ENCODE measurements at places on chromosomes 13 and 19.

- no peak for DNase-seq
Observed at GRCh38 chr13:83761631-83762030, 120.6 kb downstream of the SLITRK1 start.

DNA sequence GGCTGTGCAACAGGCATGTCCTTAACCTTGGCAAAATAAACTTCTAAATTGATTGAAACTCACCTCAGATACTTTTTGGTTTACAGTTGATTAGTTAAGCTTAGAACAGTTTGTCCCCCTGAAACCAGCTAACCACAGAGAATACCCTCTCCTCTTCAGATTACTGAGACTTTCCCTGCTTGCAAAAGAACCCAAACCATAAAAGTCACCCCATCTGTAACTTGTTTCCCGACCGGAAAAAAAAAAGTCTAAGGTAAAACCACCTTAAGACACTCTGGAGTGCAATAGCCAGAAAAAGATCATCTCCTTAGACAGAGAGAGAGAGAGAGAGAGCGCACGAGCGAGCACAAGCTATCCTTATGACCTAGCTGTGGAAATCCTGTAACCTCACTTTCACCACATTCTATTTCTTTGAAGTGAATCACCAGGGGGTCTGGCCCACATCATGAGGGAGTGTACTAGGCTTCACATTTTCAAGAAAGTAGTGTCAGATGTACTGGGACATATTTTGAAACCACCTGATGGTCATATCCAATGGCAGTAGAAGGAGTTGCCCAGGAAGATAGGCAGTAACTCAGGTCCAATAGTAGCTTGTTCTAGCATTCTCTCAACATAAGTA is 11.1 kb upstream of the GTF2F2 start:
- no peak for DNase-seq

GRCh38 chr13:40562975-40563349 is 103.5 kb downstream of the FOXO1 start:
- DNase-seq: no peak

- DNase-seq: no peak
Observed at GRCh38 chr13:113430378-113431110, 22.7 kb downstream of the ADPRHL1 start.

DNA sequence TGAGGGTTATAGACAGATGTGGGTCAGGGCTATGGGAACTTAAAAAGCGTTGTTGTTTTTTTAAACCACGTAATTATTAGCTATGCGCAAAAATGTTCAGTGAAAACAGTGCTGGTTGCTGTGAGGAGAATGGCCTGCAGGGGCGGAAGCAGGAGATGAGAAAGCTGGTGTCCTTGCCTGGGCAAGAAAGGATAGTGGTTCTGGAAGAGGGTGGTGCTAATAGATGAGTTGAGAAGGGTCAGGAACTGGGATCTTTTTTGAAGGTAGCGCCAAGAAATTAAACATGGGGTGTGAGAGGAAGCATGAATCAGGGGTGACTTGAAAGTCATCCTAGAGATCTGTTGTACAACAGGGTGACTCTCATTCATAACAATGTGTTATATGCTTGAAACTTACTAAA is 4.8 kb upstream of the SMG9 start:
- DNase-seq: no peak
